Stimulated activated CD4-positive, alpha-beta T cell treated with anti-CD3 and anti-CD28 coated beads, TNF-alpha, amount 100 ng/mL, for 48 hours (primary cell): ENCODE measurements at places on chromosomes 5 and 9.

- DNase-seq: no peak
Observed at GRCh38 chr5:119810217-119810616, 180.9 kb downstream of the FAM170A start.

DNA sequence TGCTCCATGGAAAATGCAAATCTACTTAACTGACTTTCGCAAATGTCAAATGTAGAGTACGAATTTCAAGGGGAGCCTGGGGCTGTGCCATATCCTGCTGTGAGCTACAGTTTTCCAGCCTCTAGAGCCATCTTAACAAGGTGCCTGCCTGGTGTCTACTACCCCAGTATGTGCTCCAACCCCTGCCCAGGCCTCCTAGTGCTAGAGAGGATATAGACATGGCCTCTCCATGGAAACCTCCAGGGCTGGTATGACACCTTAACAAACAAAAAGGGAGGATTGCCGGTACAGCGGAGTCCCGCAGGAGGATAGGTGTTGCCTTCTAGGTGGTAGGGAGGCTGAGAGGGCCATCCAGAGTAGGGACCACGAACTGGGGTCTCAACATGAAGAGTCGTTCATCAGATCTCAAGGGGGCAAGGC lies 13.6 kb upstream of the IL3 start:
- no peak for DNase-seq

DNA sequence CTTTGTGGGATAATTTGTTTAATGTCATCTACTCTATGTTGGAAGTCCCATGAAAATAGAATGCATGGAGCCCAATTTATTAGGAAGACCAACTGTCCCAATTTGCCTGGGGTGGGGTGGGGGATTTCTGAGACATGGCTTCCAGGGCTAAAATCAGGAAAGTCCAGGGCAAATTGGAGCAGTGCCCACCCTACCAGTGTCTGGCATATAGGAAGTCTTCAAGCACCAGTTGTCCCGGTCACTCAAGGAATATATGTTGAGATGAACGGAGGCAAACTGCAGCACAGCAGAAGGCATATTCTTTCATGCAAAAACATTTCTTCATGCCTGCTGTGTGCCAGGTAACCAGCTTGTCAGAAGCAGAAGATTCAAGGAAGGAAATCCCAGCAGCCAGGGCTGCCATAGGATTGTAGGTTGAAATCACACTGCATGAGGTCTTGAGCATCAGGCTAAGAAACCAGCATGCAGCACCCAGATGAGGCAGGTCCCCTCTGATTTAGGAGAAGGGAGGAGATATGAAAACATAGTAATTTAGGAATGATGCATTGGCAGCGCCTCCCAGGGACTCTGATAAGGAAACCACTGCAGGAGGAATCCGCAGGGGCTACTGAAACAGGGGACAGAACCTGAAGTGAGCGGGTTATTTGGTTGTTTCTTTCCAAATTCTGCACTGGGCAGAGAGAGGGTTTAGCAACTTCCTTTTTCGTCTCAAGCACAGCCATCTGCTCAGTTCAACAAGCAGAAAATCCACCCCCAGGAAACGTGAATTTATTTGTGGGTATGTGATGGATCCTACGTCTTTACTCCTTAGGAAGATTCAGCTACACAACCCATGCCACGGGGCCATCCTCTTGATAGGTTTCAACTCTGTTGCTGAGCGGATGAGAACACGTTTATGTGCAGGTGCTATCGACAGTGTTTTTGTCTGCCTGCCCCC lies 112.6 kb upstream of the CPEB4 start:
- no peak for DNase-seq

DNA sequence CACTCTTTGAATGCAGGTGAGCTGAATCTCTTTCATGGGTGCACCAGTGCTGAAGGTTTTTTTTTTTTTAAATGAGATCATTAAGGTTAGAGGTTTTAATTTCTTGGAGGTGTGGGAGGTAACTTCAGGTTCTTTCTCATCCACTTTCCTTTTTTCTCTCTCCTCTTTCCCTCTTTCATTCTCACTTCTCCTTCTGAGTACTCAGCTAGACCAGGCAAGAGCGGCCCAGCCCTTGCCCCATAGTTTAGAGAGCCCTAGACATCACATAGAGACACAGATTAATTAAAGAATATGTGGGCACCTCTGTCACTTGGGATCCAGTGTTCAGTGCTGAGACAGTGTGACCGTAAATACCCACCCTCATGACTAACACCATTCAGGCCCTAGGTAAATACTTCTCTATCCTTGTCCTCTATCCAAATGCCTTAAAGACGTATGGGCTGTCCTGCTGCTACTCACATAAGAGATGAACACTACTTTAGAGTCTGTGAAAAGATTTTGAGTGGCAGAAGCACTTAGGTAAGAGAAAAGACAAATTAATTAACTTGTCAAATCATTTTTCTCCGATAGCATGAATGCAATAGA lies 174.1 kb downstream of the TLE4 start:
- DNase-seq: no peak

- no peak for DNase-seq
Observed at GRCh38 chr9:86046071-86046636, 53.2 kb downstream of the GOLM1 start.

DNA sequence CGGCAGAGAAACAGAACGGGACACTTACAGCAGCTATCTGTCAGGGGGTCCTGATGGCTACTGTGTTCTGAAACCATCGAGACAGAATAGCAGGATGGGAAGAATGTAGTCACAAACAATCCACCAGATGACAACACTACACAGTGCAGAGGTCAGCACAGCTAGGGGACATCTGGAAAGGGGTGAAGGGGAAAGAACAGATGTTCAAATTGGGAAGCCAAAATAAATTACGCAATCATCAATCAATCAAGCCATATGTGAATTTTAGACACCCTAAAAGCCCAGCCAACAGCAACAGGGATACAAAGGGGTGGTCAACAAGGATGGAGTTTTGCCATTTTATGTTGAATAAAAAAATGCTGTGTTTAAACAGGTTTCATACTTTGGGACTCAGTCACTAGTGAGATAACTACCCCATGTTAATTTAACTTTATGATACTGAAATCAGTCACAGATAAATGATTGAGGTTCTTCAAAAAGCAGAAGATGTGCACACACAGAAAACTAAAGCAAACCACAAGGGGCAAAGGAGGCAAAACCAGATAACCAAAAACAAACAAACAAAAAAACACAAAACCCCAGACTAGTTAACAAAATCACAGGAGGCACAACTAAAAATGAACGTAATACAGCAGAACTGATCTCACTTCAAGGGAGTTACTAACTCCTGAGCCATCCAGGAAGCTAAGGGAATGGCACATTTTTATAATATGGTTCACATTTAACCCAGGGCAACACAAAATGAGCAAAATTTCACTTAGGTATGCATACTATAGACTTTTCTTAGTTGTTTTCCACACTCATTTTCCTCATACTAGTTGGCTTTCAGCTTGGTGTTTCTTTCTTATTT lies 65.9 kb downstream of the HABP4 start:
- no peak for DNase-seq

- DNase-seq: no peak
Observed at GRCh38 chr5:96530901-96531300, 97.9 kb upstream of the PCSK1 start.

DNA sequence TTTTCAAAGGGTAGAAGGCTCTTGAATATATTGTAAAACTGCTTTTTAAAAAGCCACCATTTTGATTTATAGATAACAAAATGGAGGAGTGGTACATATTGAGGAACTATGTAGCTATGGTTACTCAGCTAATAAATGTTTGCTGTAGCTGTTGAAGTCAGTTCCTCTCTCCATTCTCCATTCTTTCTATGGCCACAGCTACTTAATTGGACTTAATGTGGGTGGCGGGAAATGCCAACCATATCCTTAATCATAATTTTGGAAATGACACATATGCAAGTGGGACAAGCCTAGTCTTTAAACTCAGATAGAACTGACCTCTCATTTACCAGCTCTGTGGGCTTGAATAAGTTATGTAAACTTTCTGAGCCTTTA lies 10.6 kb downstream of the CDKN2A start:
- no peak for DNase-seq

DNA sequence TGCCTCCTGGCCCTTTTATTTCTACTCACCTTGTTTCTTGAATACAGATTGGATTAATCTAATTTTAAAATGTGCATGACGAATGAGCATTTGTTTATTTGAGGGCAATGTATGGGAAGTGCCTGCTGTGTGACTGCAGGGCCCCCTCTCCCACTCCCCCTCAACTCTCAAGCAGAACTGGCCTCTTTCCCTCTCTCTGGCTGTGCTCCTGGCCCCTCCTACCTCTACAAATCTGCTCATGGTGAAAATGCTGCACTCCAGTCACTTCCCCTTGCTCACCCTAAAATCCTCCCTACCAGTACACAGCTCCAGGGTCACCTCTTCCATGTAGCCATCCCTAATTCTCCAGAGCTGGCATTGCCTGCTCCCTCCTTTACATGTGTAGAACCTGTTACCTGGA lies 17.2 kb upstream of the NDST1 start:
- DNase-seq: no peak

DNA sequence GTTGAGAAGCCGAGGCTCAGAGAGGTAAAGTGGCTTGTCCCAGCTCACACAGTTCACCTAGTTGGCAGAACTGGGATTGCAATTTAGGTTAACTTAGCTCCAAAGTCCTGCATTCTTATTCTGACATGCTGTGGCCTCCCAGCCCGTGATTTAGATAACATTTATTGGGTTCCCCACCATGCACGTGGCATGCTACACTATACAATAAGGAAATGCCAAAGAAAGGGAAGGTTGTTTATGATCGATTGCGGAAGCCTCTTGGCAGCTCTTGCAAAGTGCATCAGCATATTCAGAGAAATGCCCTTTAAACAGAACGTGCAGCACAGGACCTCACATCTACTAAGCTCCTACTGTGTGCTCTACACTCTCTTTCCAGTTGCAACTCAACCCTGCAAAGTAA lies 3.2 kb downstream of the NEURL1B start:
- no peak for DNase-seq

- no peak for DNase-seq
Observed at GRCh38 chr9:93238953-93239925, 55.3 kb downstream of the WNK2 start.

DNA sequence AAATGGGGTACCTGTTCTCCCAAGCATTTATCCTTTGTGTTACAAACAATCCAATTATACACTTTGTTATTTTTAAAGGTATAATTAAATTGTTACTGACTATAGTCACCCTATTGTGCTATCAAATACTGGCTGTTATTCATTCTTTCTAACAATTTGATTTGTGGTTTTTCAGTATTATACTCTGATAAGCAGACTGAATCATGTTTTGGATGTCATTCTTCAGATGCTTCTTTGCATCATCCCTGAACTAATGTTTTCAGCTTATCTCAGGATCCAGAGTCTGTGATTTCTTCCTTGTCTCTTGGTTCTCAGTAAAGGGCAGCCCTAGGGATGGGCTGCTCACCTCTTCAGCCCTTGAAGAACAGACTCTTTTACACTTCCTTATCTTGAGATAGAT lies 177.8 kb upstream of the SGCD start:
- no peak for DNase-seq

DNA sequence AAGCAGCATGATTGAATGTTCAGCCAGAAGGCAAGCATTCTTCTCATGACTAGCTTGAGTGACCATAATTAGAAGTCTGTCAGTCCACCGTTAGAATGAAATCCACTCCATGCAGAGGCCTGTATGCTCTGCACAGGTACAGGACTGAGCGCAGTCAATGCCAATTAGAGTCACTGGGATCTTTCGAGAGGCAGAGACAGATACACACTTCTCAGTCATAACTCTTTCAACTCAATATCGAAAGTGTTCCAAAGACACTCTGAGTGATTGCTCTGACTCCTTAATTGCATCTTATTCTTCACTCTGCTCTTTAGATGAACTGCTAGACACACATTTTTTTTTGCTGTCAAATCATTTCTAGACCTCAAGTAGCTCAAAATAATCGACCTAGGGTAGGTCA lies 203.6 kb downstream of the GABRB2 start:
- no peak for DNase-seq

DNA sequence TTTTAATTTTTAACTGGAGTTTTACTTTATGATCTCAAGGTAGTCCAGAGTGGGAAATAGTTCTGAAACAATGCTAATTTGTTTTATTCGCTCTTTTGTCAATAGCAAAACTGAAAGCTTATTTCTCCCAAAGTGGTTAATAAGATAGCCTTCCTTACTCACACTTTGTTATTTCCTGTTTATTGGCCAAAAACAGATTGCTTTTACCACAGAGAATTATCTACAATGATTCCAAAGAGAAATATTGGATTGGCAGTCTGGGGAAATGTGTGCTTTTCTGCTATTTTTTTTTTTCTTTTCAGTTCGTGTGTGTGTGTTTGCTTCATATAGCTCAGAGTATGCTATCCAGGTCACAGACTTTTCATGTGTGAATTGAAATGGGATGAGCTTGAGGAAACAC lies 756.7 kb upstream of the RGMB start:
- DNase-seq: no peak

- no peak for DNase-seq
Observed at GRCh38 chr5:172733131-172733973, 37.6 kb downstream of the DUSP1 start.

- DNase-seq: no peak
Observed at GRCh38 chr5:66339896-66340295, 195.8 kb downstream of the SREK1 start.

DNA sequence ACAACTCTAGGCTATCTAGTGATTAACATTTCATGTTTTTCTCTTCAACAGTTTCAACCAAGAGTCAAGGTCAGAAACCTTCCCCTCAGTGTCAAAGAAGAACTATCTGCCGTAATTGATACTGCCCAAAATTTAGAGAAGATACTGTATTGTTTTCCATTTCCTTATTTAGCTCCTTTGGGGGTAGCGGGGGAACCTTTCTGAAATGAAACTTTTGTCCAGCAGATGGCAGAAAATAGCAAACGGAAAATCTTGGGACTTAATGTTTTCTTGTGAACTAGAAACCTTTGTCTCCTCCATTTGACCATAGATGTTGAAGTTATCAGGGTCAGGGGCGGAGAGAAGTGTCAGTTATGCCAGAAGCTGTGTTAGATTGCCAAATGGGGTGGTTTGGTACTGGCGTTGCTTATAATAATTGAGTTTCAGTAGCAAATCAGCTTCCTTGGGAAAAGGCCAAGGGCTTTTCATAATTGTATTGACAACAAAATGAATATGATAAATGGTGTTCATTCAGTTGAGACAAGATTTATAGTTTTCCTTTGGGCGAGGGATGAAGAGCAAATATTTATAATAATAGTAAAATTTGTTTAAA lies 101.7 kb upstream of the TLX3 start:
- peak; percentile 8 for DNase-seq

DNA sequence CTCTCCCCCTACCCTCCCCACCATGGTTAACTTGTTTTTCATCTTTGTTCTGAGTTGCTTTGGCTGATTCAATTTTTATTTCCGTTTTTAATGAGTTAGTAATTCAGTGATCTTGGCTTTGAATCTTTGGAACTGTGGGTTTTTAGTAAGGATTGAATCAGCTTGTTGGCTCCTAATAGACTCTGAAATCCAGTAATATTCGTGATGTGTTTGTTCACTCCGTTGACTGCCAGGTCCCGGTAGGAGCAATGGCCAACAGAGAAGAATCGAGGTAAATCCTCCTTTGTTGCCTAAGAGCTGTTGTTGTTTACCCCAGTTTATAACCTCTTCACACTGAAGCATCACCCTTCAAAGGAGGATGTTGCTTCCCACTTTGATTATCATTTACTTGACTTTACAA lies 92.7 kb downstream of the PCSK1 start:
- no peak for DNase-seq

GRCh38 chr5:14953075-14953607 lies 81.6 kb upstream of the ANKH start:
- no peak for DNase-seq
